ENCODE measurements at places on chromosomes 5 and 9.
A peak's percentile ranks its signal among the peaks of the same experiment; 100 is the strongest.

DNA sequence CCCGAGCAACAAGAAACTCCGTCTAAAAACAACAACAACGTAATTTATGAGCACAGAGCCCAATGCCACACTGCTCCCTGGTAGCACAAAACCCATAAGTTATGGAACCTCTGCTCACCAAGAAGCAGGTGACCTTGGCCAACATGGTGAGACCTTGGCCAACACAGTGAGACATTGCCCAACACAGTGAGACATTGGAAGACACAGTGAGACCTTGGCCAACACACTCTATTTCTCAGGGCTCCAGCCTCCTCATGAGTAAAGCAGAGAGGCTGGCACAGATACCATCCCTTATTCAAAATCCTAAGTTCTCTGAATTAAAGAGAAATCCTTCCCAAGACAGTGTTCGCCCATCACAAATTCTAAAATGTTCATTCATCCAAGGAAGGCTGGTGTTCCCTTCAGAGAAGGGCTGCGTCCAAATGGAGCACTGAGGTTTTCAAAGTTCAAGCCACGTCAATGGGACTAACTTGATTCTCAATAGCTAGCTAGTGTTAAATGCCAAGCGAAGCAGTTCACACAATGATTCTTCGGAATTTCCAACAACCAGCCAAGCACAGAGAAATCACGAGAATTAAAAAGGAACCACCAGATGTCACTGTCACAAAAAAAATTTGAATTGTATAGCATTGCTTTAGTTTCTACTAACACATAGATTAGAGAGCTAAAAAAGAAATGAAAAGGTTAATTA, 29.5 kb downstream of the TTC39B start:
- peak; percentile 43 for DNase-seq

GRCh38 chr9:133509179-133510083, 15.3 kb downstream of the MYMK start:
- no peak for DNase-seq

- no peak for DNase-seq
These were observed 125.6 kb downstream of the PAPPA start for GRCh38 chr9:116279230-116279629.

DNA sequence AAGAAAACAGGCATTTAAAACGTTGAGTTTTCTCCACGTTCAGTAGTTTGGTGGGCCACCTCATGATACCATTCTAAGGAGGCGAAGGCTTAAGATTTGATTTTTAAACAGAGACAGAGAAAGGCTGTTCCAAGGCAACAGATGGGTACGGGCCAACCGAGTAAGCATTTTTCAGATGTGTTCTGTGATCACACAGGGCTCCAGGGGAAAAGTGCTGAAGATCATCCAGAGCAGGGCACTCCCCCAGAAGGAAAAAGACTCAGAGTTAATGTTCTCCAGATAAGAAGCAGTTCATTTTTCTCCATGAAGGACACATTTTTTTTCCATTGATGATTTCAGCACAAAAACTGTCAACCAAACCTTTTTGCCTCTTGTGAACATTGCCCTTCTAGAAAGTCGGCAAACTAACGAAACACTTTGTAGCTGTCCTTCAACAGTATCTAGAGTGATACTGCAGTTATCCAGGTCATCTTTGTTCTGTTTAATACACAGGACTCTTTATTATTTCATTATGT, 138.7 kb downstream of the ALDH1A1 start:
- DNase-seq = no peak

DNA sequence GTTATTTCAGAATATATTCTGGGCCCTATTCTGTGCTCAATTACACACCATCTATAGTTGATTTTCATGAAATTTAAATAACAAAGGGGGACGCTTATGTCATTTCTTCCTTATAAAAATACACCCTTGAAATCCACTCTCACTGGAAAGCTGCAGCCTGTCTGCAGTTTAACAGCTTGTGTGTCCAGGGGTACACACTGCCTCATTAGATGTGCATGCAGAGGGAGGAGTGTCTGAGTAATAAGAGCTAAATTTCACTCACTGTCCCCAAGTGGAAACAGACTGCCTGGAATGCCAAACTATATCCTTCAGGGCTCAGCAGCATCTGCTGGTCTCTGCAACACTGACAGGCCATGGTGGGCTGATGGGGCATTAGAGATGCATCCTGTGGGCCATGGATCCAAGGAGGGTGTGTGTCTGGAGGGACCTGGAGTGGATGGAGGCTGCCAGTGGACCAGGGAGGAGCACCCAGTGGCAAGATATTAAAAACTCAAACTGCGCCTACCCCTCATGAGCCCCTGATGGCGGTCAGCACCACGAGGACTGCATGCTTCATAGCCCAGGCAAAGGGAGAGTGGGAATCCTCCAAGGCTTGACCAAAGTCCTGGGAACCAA, 15.8 kb upstream of the TIFAB start:
- DNase-seq = no peak

- no peak for DNase-seq
These were observed 22.5 kb downstream of the MEF2C start for GRCh38 chr5:88860501-88860900.

DNA sequence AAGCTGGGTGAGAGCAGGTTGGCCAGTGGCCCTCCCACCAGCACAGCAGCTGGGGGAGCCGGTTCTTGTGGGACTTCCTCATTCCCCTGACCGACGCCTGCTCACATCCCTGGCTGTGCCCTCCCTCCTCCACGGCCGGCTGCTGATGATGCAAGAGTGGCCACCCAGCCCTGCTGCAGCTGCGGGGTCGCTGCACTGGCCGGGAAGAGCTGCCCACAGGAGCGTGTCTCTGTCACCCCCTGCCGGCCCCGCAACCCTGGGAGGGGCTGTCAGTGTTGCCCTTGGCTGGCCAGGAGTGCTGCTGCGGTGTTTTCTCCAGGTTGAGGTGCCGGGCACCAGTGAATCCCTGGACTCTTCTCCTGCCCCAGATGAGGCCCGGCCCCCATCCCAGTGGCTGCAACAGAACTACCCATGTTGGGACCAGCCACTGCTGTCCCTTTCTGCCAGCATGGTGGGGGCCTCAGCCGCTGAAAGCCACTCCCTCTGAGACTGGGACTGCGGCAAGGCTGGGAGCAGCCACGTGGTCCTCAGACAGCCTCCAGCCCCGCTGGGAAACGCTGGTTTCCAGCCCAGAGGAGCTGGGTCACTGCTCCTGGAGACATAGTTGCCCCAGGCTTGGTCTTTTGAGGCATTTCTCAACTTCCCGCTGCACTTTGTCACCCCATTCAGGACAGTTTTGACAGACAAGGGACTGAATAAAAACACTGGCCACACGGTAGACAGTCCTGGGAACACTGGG, 739 bp downstream of the CARD9 start:
- DNase-seq = no peak

DNA sequence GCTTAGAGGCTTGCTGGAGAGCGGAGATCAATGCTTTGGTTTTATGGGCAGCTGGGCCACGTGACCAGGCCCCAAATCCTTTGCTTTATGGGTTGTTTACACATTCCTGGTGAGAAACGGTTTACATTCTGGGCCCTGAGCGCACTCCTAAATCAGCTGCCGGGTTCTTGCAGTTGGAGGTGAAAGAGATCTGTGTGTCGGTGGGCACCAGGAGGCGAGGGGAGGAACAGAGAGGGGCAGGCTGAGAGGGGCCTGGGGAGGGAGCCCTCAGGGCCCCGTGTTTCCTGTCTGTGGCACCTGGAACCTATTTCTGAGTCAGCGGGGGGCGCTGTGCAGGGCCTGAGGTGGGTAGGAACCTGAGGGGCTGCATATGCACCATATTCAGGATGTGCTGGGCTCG, 63.5 kb upstream of the HAND1 start:
- no peak for DNase-seq

DNA sequence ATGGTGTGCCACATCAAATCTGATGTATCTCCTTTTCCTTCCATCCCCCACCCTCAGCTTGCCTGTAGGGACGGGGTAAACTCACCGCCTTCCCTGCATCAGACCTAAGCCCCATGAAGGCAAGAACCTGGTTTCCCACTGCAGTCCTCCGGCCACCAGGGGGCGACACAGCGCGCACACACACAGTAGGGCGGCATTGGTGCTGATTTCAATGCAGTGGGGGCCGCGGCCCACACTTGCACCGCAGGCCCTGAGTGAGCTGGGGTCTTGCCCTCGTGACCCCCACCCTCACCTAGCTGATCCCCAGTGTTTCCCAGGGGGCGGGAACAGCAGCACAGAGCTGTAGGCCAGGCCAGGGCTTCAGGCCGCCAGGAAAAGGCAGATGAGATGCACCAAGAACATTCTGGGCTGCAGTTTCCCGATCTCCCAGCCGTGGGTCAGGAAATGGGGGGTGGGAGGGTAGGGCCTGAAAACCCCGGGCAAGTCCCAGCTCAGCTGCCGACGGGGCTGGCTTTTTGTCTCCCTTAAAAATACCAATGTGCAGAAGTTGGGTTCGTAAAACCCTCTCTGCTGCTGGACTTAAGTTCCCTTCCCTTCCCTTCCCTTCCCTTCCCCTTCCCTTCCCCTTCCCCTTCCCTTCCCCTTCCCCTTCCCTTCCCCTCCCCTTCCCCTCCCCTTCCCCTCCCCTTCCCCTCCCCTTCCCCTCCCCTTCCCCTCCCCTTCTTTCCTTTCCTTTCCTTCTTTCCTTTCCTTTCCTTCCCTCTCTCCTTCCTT, 19.5 kb downstream of the FAM163B start:
- DNase-seq = no peak

GRCh38 chr9:134391319-134392231, 65.3 kb downstream of the RXRA start:
- DNase-seq = no peak

- no peak for DNase-seq
These were observed 39.2 kb downstream of the MVB12B start for GRCh38 chr9:126365780-126366179.

GRCh38 chr5:36877667-36878391, 1.3 kb downstream of the NIPBL start:
- no peak for DNase-seq

DNA sequence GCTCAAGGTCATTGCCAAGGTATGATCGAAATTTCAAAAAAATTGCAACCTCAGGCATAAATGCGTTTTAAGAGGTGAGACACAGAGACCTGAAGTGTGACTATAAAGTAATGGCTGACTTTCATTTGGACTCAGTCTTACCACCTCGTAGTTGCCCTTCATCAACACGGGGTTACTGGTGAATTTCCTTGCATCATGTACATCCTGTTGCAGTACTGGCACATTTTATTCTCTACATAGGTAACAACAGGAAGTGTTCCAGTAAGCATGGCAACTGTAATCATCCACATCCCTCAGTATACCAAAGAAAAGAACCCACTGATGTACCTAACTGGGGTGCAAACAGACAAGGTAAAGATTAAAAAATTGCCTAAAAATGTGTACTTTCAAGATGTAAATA, 29.3 kb downstream of the MOCS2 start:
- no peak for DNase-seq

DNA sequence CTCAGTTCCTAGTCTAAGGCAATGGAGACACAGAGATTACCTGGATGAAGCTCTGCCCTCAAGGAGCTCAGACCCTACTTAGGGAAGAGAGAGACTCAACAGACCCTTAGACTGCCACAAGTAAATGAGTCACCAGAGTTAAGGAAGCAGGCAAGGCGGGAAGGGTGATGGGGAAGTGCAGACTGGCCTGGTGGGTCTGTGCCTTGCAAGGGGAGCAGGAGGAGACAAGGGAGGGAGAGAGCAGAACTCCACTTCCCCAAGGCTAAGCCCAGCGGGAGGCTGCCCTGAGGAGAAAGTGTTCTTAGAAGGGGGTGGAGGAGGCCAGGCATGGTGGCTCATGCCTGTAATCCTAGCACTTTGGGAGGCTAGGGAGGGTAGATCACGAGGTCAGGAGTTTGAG, 83.7 kb downstream of the HRH2 start:
- no peak for DNase-seq

DNA sequence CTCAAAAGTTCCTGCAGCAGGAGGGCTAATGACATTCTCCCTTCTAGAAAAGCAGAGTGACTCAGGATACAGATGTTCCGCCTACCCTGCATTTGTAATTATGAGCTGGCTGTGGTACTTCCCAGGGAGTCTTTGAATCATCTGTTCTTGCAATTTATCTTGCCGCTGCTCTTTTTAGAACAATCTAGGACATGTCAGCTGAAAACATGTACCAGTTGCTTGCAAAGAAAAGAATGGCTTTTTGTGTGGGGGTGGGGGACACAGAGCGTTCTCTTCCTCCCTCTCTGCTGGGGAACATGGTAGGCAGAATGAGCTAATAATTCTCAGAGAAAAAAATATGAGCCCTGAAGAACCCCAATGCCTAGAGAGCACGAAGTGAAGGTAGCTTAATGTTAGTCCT, 51.7 kb upstream of the TUT7 start:
- no peak for DNase-seq

DNA sequence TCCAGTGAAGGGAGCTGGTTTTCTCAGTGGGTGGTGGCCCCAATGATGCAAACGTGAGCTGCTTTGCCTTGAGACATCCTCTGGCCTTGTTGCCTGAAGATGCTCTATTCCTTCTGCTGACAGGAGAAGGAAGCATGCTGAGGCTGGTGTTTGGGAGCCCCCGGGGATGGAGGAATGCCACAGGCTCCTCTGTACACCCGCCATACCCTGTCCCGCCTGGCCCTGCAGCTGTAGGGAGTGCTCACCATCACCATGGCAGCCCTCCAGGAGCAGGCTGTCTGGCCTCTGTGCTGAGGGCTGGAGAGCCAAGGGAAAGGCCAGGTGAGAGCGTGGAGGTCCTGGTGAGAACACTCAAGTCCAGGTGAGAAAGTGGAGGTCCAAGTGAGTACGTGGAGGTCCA, 134.4 kb downstream of the MRPL36 start:
- DNase-seq = no peak

- DNase-seq = no peak
These were observed 19.5 kb downstream of the NR3C1 start for GRCh38 chr5:143383988-143384387.

DNA sequence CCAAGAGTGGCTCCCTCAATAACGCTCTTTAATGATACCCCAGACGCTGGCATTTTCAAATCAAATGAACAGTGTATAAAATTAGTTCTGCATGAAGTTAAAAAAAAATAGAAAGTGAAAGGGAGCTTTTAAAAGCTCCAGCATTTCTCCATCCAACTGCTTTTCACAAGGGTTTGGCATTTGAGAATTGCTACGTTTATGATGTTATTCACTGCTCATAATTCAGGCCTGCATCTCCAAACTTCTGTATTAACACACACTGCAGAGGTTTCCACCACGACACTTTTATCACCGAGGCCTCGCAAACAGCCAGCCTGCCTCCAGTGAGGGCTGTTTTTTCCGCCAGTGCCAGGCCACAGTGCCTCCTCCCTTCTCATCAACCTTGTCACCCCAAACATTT, 205.5 kb upstream of the EFNA5 start:
- DNase-seq = no peak

GRCh38 chr5:19322716-19323485, 665.1 kb downstream of the CDH18 start:
- no peak for DNase-seq

GRCh38 chr5:35598707-35599370, 18.8 kb upstream of the SPEF2 start:
- no peak for DNase-seq
